ENCODE measurements at places on chromosomes 2 and 18. TPM values are rescaled to one million over a fixed set of nuclear protein-coding genes. Genes with fewer than 3 reads are reported as not detected.
A peak's percentile ranks its signal among the peaks of the same experiment; 100 is the strongest.

Gene PPP4R1
- total RNA-seq: 87.2 TPM

Gene RAD51AP2
- 0.69 TPM for total RNA-seq

Gene ZAP70
- 0.40 TPM for total RNA-seq

- DNase-seq: peak; percentile 63
Measured at GRCh38 chr2:240957656-240958365, 40.6 kb upstream of the SNED1 start.

DNA sequence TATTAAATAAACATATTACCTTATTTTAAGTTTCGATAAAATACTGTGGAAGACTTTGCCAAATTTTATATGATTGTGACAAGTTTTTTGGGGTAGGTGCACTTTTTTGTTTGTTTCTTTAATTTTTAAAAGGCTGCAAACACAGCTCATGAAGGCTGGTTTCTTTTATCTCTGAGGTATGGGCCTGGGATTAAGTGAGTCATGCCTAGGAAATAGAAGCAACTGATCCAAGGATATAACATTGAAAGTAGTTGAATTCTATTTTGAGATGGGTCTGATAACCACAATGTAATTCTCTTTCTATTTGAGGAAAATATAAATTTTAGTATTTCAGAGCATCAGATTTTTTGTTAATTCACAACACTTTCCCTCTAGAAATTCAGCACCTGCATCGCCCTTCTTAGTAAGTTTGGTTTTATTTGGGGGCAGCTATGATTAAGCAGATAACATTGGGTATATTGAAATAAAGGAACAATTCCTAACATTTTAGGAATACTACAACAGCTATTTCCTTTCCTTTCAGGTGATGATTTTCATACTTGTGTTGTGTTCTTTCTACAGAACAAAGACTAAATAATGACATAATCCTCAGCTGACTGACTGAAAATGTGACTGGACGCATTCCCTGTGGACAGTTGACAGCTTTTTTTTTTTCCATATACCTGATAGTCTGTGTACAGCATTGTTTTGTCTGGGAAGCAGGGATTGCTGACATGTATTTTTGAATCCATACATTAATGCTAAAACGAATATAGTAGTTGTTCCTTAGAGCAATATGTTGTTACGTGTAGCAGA lies 16.8 kb downstream of the RBM45 start:
- no peak for DNase-seq

DNA sequence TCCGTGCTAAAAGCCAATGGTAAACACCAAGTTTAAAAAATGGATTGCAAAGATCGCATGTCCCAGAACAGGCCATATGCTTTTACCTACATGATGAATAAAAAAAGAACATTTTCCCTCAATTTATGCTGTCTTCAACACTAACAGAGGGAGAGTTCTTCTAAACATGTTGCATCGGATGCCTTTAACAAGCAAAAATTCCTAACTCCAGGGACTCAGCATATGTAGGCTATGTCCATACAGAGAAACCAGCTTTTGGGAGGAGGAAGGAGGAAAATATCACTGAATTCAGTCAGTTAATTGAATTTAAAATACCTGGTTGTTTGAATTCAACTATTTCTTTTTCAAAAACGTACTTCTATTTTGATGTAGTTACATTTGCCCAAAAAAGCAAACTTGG lies 28.6 kb downstream of the BCL11A start:
- no peak for DNase-seq

- no peak for DNase-seq
Measured at GRCh38 chr2:201149064-201149820, 33.3 kb downstream of the CFLAR start.

GRCh38 chr18:66867653-66868052 lies 263.8 kb upstream of the CDH19 start:
- DNase-seq: no peak

DNA sequence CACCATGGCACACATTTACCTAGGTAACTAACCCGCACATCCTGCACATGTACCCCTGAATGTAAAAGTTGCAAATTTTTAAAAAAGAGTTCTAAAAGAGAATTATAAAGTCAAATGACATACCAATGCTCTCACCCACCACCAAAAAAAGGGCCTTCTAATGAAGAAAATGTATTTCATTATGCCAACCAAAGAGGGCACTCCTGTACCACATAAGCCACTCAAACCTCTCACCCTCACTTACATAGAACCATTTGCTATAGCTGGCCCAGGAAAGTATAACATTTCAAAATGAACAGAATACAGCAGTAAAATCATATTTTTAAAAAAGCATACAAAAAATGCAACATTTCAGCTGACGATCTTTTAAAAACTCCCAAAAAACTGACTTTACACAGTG lies 241.5 kb upstream of the PKDCC start:
- no peak for DNase-seq

Data from spinal cord (tissue), 10 donors.